ENCODE measurements at places on chromosomes 13 and 19.

GRCh38 chr19:19362075-19362474 lies 41.4 kb downstream of the MAU2 start:
- no peak for DNase-seq

DNA sequence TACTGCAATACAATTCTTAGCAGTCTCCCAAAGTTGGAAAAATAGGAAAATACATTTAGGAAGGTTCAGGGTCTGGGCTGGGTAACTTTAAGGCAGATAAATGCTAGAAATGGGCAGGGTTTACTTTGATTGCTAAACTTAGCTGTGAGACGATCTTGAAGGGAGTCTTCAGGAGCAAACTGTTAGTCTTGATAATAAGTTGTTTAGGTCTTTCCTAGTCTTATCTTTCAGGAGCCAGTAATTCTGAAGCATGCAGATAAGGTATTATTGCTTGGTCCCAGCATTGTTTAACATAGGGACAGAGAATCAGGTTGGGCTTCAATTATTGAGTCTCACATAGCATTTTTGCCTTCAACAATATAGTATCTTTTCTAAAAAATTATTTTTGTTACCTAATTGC lies 262.4 kb upstream of the MIR17HG start:
- DNase-seq = no peak

DNA sequence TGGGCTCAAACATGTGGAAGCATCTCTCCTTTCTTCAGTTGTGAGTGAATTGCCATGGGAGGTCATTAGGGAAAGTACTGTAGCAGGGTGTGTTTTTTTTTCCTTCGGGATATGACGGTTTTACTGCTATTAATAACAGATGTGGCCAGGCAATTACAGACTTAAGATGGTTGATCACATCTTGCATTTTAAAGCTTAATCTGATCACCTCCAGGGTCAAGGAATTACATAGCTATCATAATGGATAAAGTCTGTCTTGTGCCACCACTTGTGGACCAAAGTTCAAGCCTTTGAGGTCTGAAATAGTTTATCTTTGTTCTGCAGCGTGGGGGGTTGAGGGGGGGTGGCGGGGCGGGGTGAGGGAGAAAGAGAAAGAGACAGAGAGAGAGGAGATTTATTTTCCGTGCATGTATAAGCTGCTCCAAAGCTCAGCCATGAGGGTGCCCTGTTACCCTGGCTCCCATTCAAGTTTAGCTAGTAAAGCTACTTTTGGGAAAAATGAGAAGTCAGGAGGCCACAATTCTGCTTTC lies 5.5 kb upstream of the SERP2 start:
- no peak for DNase-seq

- DNase-seq = no peak
Measured at GRCh38 chr13:96377835-96378234, 287.9 kb downstream of the HS6ST3 start.

DNA sequence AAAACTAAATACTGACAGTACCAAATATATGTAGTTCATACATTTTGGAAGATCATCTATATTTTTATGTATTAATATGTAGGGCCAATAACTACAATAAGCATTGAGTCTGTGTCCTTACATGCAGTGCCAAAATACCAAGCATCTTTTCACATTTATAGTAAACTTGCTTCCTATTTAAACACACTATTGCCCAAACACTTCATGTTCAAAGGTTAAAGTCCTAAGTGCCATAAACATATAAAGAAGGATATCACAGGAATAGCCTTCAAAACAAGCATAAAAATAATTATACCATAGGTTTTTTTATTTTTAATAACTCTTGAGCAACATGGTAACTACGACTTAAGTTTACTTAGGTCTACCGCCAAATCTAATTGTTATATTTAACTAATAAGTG lies 27.1 kb downstream of the EXOSC8 start:
- no peak for DNase-seq

DNA sequence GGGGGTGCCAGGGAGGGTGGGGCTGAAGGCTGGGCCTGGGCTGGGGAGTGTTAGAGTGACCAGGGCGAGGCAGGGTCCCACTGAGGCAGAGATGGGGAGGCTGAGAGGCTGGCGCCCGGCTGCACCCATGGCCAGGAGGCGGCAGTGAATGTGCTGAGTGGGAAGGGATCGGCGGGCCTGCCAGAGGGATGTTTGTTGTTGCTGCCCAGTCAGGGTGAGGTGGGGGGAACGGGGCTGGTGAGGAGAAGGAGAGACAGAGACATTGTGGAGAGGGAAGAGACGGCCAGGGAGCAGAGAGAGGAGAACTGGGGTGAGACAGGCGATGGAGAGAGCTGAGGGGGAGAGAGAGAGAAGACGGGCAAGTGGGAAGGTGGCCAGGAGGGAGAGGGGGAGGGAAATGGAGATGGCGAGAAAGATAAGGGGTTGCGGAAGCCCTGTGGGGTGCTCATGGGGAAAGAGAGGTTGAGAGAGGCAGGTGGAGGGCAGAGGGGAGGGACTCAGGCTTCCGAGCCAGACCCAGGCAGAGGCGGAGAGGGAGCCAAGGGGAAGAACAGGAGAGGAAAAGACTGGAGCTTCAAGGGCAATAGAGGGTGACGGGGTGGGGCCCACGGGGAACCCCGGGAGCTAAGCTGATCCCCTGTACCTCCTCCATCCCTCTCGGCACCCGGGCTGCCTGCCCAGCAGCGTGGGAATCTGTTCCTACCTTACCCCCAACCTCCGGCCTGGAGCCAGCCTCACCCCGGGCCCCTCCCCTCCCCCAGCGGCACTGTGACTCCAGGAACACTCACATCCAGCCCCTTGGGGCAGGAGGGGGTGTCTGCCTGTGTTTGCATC lies 690 bp upstream of the B3GNT8 start:
- no peak for DNase-seq

GRCh38 chr13:31367410-31367809 lies 167.6 kb downstream of the B3GLCT start:
- no peak for DNase-seq

- no peak for DNase-seq
Measured at GRCh38 chr13:83953916-83954315, 71.6 kb upstream of the SLITRK1 start.

- no peak for DNase-seq
Measured at GRCh38 chr13:33624740-33625139, 193.2 kb upstream of the RFC3 start.

DNA sequence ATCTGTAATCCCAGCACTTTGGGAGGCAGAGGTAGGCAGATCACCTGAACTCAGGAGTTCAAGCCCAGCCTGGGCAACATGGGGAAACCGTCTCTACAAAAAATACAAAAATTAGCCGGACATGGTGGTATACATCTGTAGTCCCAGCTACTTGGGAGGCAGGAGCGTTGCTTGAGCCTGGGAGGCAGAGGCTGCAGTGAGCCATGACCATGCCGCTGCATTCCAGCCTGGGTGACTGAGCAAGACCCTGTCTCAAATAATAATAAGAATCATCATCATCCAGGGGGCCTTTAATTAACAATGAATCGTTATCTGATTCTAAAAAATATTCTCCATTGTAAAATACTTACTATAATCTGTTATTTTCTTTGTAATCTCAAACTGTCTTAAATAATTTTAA lies 283.4 kb downstream of the DACH1 start:
- DNase-seq = no peak

DNA sequence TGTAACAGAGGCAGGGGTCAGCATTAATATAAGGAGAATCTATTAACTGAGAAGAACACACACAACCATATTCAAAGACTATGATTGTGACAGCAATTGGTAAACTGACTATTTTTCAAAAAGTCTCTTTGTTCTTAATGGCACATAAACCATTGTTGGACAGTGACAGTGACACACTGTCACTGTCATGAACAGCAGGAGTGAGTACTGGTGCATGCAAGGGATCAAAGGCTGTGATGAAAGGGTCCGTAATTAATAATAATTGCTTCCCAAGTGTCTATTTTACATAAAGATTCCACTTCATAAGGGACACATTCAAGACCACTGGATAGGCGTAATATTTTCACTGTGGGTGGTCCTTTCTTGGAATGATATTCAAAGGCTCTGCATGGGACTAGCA lies 50.7 kb downstream of the LHFPL6 start:
- no peak for DNase-seq

- DNase-seq = no peak
Measured at GRCh38 chr19:47430041-47430802, 10.9 kb upstream of the MEIS3 start.

DNA sequence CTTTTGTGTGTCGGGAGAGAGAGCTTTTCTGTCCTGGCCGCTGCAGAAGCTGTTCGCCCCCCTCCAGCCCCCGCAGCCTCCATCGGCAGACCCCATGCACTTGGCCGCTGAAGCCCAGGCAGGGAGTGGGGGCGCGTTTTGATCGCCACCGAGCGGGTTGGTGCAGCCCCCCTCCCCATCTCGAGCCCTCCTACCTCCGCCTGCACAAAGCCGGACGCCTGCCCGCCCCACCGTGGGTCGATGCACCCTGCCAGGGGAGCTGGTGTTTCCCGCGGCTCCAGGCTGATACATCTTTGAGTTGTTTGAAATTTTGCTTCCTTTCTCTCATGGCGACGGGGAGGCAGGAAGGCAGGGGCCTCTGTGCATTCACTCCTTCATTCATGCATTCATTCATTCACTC lies 16.4 kb upstream of the ONECUT3 start:
- no peak for DNase-seq

- no peak for DNase-seq
Measured at GRCh38 chr13:20337884-20338551, 105.9 kb upstream of the GJB6 start.

GRCh38 chr19:3836887-3837286 lies 32.0 kb downstream of the ZFR2 start:
- DNase-seq = no peak

- DNase-seq = no peak
Measured at GRCh38 chr13:41224113-41225110, 30.0 kb upstream of the KBTBD7 start.

GRCh38 chr19:31351056-31351854 lies 2.0 kb upstream of the TSHZ3 start:
- no peak for DNase-seq

- DNase-seq = no peak
Measured at GRCh38 chr19:32322541-32322940, 22.9 kb upstream of the ZNF507 start.

- DNase-seq = no peak
Measured at GRCh38 chr19:41886761-41887710, 4.1 kb downstream of the ARHGEF1 start.

GRCh38 chr13:20608438-20609020 lies 41.6 kb downstream of the IFT88 start:
- DNase-seq = no peak

- DNase-seq = no peak
Measured at GRCh38 chr13:108225440-108225839, 7.2 kb downstream of the ABHD13 start.

DNA sequence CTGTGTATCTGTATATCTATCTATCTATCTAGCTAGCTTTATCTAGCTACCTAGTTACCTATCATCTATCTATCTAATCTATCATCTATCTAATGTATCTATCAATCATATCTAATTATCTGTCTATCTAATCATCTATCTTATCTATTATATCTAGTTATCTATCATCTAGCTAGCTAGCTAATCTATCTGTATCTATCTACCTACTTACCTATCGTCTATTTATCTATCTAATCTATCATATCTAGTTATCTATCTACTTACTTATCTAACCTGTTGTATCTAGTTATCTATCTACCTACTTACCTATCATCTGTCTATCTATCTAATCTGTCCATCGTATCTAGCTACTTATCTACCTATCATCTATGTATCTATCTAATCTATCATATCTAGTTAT lies 17.9 kb downstream of the VSTM1 start:
- DNase-seq = no peak

- DNase-seq = no peak
Measured at GRCh38 chr19:54156953-54157352, 2.6 kb downstream of the LENG1 start.

- DNase-seq = no peak
Measured at GRCh38 chr13:110129076-110129475, 177.9 kb downstream of the COL4A1 start.

GRCh38 chr19:48206397-48207093 lies 36.1 kb downstream of the ZSWIM9 start:
- DNase-seq = no peak

DNA sequence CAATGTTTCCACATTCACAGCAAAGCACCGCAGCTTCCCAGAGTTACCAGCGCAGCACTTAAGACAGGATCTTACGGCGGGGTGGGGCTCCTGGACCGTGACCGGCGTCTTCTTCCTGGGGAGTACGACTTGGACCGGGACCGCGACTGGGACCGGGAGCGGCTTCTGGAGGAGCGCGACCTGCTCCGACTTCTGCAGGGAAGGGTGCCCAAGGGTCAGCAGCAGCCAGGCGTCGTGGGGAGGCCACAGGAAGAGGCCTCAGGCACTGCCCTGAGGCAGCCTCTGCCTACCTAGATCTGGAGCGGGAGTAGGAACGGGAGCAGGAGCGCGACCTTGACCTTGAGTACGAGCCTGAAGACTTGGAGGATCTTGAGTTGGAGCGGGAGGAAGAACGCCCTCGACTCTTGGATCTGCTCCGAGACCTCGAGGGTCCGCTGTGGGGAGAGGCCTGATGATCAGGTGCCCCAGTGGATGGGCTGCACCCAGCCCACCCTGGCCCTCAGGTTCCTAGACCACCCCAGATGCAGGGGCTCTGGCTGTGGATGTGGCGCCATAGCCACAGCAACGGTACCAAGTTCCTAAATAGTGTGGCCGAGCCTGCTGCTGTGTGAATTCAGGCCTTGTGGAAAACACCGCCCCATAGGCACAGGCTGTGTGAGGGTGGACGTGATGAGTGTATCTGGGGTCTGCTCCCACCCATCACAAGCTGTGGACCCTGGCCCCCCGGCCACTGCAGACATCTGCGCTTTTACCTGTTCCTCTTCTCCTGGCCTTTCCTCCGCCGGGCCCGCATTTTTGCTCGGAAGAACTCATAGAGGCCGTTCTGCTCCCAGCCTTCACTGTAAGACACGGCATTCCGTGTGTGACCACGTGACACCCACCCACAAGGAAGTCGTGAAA lies 21.9 kb downstream of the CHERP start:
- DNase-seq = no peak

- no peak for DNase-seq
Measured at GRCh38 chr19:3980353-3981251, 4.7 kb downstream of the EEF2 start.

DNA sequence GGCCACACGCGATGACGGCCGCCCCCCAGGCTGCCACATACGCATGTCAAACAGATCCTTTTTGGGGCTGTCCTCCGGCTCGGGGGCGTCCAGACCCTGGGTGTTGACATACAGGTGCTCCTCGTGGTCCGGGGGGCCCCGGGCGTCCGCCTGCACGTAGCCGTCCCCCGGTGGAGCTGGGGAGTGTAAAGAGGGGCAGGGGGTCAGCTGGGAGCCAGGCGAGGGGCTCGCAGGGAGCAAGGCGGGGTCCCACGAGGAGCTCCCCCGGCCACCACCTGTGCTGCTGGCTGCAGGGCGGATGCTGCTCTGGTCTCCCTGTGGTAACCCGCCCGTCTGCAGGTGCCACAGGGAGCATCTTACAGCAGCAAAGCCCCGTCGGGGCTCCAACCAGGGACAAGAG lies 16.1 kb upstream of the C2CD4C start:
- DNase-seq = no peak

DNA sequence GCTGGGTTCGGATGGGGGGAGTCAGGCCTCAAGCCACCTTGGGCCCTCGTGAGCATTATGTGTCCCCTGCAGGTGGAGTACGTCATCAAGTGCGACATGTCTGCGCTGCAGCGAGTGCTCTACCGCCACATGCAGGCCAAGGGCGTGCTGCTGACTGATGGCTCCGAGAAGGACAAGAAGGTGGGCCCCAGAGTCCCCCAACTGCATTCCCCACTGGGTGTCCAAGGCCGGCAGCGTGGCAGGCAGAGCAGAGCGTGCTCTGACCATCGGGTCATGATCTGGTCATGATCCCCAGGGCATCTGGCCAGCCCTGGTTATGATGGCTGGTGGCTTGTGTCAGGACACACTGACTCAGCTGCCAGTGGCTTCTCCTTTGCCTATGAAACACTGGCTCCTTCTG lies 63.4 kb downstream of the SMARCA4 start:
- DNase-seq = no peak

Data from cortex of kidney (tissue), 1 donor.